ENCODE measurements at places on chromosomes 13 and 19.

DNA sequence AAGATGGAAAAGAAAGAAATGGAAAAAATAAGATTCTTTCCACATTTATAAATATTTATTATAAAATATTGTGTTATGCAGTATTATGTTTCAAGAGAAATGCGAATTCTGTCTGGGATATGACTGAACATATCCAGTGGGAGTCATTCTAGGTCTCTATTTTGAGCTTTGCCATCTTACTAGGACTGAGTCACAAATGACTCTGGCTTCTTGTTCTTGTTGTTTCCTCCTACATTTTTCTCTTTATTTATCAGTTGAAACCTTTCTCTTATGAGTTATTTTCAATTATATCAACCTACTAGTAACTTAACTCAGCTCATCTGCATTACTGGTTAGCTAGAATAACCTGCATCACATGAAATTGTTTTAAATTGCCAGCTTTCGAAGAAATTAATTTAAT lies 1247.3 kb downstream of the SLITRK1 start:
- DNase-seq = no peak

- DNase-seq = peak; percentile 68
Observed at GRCh38 chr19:55173714-55174409, 6.2 kb downstream of the SYT5 start.

- no peak for DNase-seq
Observed at GRCh38 chr19:3617463-3617862, 9.1 kb downstream of the CACTIN start.

DNA sequence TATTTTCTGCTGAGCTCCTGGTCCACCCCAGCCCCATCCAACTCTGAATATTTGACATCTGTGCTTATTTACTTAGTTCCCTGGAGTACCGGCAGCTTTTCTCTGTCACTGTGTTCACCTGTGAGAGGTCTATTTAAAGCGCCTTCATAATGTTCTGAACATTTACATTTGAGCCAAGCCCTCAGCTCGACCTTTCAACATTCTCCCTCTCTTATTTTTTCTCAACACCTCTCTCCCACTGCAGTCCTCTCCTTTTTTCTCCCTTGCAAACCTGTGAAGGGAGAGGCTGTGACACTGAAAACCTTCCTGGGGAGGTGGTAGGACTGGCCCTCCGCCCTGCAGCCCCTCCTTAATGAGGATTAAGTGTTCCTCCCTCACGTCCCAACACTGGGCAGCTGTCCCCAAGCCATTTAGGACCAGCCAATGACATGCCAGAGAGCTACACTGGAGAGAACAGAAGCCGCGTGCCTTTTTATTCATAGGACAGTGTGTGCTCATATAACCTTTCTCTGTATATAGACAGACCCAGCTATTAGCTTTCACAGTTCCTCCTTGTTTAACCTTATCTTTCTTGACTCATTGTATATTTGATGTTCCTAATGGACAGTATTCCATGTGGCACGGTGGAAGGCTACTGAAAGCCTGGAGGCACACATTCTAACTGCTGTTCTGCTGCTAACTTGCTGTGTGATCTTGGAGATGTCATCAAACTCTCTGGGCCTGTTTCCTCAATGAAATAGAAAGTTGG lies 134.8 kb downstream of the NUFIP1 start:
- DNase-seq = no peak

All from fibroblast of upper back skin (primary cell).